ENCODE measurements at places on chromosomes 16 and 17.

GRCh38 chr16:25271421-25271820, 13.8 kb upstream of the ZKSCAN2 start:
- DNase-seq = no peak

DNA sequence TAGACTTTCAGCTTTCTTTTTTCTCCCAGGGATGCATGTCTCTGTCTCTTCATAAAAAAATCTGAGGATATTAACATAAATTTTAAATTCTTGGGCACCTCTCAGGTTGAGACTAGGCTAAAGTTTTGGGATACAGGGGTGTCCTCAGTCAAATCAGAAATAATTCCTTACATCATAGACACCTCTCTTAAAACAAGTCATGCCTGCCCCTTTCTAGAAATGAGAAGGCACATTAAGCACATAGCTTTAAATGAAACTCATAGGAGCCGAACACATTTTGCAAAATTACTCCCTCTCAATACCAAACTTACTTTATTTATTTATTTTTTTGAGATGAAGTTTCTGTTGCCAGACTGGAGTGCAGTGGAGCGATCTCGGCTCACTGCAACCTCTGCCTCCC, 67.3 kb upstream of the BCAR1 start:
- no peak for DNase-seq

GRCh38 chr17:17774009-17774881, 62.5 kb downstream of the SREBF1 start:
- DNase-seq = no peak

DNA sequence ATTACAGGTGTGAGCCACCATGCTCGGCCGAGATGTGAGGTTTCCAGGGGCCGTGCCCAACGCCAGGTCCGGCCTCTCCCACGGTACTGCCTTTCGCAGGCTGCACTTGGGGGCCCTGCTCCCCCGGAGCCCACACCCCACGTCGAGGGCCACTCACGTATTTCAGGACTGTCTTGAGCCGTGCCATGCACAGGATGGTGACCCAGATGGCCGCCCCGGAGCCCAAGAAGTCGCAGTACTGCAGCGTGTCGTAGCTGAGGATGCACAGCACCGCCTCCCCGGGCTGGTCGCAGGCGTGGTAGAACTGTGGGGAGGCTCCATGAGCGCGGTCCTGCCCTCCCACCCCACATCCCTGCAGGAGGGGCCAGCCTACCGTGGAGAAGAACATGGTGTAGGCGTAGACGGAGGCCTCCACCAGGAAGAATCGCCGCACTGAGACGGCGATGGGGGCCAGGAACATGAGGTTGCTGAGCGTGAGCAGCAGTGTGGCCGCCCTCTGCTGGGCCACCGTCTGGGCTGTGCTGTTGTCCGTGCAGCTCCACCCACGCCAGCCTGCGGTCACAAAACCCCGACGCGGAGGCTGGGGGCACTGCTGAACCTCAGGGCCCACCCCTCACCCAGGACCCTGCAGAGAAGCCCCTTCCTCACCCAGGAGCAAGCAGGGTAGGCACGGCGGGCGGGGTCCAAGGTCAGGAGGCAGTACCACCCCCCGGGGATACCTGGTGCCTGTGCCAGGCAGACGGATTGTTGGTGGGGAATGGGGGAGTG, 3.7 kb upstream of the MRPL28 start:
- no peak for DNase-seq

DNA sequence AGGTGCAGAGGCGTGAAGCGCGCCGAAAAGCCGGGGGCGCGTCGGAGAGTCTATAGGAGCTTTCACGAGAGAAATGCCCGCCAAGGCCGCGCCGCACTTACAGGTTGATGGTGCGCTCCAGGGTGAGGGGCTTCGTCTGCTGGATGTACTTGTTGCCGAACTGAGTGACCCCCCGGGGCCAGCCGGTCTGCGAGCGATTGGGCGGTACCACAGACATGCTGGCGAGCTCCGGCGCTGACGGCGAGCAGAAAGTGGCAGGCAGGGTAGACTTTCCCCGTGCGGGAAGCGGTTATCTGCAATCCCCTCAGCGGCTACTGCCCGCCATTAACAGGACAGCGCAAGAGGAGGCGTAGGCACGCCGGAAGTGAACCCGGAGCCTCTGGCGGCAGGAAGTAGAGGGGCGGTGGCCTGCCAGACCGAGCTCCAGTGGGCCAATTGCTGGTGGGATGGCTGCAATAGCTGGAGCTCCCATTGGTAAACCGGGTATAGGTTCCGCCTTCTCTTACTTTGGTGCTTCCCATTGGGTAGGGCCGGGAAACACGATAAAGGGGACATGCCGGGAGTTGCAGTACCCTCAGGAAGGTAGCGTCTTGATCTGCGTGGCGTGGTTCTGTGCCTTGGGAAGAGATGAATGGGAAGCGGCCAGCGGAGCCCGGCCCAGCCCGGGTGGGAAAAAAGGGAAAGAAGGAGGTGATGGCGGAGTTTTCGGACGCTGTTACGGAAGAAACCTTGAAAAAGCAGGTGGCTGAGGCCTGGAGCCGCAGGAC, at the start of the genes NUDT21 and OGFOD1:
NUDT21 (minus strand) TSS at position 347 of the 767 bp plus-strand sequence; CDS start at position 217, 130 bp downstream.
OGFOD1 (plus strand) TSS at position 569 of the 767 bp plus-strand sequence; CDS start at position 628, 59 bp downstream.
- DNase-seq = no peak

DNA sequence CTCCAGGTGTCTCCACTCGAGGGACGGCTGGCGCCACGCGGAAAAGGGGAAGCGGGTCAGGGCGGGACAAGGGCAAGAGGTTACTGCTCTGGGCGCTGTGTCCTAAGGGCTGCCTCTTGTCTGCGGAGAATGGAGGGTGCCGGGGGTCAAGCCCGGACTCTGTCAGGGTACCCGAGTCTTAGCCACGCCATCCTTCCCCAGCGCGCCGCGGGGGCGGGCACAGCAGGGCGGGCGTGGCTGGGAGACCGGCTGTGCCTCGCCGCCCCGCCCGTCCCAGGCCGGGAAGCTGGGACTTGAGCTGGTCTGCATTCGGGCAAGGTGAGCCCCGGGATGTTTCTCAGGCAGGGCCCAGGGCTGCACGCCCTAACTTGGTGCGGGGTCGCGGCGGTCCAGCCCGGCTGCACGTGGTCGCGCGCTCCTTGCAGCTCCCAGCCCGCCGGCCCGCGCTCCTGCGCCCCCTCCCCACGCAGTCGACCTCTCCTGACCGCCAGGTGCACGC, 6.2 kb upstream of the ACTG1 start:
- no peak for DNase-seq

DNA sequence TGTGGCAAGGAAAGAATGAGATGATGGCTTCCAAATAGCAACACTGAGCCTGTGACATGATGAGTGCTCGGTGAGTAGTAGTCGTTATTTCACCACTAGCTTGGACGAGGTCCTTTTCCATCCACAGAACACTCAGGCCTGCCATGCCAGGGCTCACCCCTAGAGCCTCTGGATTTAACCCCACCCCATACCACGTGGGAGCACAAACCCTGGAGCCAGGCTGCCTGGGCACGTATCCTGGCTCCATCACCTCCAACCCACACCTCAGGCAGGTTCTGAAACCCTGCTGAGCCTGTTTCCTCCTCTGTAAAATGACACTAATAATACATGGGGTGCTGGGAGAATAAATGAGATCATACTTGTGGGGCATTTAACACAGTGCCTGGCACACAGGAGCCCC, 192.4 kb downstream of the KATNIP start:
- no peak for DNase-seq

DNA sequence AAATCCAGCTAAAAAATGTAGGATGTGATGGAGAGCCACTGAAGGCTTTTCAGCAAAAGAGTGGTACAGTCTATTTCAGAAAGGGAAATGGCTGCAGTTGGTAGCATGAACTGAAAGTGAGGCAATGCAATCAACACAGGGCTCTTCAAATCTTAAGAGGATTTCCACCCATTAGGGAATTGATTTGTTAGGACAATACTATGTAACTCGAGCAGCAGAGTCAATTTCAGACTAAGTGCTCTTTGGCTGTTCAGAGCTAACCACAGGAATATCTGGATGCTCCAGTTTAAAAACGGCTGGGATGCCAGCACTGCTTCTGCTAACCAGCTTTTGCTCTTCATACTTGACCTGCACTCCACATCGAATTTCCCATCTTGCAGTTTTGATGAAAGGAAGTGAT, 24.6 kb downstream of the CACNG1 start:
- DNase-seq = no peak

- no peak for DNase-seq
Measured at GRCh38 chr16:81553814-81554675, 109.4 kb downstream of the CMIP start.

DNA sequence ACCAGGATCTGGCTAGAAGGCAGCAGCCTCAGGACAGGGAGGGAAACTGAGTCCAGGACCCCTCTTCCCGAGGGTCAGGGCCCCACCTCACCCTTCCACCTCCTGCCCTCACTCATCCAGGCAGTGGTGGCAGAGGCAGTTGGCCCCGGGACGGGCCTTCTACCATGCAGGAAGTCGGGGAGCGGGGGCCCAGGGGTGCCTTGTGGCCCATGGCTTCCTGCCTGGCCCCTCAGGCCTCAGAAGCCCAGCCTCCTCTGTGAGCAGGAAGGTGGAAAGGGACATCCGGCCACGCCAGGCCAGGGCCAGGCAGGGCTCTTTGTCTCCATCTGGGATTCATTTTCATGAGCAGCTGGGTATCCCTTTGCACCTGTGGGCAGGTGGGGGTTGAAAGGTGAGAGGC, 58.5 kb downstream of the BAHCC1 start:
- no peak for DNase-seq

- DNase-seq = no peak
Measured at GRCh38 chr17:50393700-50394099, 3.6 kb downstream of the LRRC59 start.
